ENCODE measurements at places on chromosomes 5 and 9. TPM values are rescaled to one million over a fixed set of nuclear protein-coding genes. Genes with fewer than 3 reads are reported as not detected.

DNA sequence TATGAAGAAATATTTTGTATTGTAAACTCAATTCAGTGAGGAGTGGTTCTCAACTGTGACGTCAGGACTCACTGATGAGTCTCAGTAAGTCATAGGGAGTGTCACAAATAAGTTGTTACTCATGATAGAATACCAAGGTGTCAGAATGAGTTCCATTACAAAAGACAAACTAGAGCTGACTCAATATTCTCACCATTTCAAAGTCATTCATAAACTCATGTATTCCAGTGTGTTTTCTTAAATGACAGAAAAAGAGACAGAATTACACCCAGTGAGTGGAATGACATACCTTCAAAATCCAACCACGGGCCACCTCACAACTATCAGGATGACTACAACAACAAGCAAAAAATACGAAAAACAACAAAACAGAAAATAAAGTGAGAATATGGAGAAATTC lies 321.5 kb downstream of the ENC1 start:
- DNase-seq, result no peak

GRCh38 chr9:5388026-5388819 lies 48.5 kb upstream of the RLN1 start:
- DNase-seq, result peak; percentile 9

GRCh38 chr5:136028782-136029742 lies at the start of gene TGFBI:
Gene TGFBI (plus strand): TSS chr5:136028988. CDS start chr5:136029056, 68 bp downstream.
- no peak for DNase-seq

- no peak for DNase-seq
These were observed 394.3 kb downstream of the GADD45G start for GRCh38 chr9:89999176-89999533.

- peak; percentile 44 for DNase-seq
These were observed 147.8 kb downstream of the TMEM38B start for GRCh38 chr9:105842023-105842644.

GRCh38 chr5:115381911-115382662 lies 85.6 kb upstream of the CCDC112 start:
- DNase-seq, result no peak

DNA sequence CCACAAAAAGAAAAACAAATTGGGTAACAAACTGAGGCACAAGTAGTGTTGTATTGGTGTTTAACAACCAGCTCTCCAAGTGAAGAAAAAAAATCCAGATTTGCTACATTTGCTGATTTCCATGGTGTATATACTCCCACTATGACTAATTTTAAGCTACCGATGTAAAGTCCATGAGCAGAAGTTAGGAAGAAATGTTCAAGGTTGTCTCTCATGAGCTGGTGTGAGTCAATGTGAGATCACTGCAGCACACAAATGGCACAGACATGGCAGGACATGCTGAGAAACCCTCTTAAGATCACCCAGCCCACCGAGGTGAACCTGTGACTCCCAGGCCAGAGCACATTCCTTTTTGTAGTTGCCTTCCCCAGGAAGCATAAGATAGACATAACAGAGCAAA lies 36.2 kb downstream of the SLC44A1 start:
- no peak for DNase-seq

DNA sequence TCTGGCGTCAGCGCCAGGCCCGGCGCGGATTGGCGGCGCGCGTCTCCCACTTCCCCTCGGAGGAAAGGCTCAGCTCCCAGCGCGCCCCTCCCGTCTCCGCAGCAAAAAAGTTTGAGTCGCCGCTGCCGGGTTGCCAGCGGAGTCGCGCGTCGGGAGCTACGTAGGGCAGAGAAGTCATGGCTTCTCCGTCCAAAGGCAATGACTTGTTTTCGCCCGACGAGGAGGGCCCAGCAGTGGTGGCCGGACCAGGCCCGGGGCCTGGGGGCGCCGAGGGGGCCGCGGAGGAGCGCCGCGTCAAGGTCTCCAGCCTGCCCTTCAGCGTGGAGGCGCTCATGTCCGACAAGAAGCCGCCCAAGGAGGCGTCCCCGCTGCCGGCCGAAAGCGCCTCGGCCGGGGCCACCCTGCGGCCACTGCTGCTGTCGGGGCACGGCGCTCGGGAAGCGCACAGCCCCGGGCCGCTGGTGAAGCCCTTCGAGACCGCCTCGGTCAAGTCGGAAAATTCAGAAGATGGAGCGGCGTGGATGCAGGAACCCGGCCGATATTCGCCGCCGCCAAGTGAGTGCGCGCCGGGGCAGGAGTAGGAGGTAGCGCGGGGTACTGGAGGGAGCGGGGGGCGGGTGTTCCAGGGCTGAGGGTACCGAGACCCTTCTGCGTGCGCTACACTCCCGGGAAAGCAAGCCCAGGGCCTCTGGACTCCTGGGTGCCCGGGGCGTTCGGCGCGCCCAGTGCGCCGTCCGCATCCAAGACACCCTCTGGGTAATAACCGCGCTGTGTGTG lies at the start of gene MSX2:
TSS of gene MSX2 (plus strand) at position 99 of the 777 bp plus-strand sequence. CDS start at position 177, 78 bp downstream.
- peak; percentile 55 for DNase-seq

DNA sequence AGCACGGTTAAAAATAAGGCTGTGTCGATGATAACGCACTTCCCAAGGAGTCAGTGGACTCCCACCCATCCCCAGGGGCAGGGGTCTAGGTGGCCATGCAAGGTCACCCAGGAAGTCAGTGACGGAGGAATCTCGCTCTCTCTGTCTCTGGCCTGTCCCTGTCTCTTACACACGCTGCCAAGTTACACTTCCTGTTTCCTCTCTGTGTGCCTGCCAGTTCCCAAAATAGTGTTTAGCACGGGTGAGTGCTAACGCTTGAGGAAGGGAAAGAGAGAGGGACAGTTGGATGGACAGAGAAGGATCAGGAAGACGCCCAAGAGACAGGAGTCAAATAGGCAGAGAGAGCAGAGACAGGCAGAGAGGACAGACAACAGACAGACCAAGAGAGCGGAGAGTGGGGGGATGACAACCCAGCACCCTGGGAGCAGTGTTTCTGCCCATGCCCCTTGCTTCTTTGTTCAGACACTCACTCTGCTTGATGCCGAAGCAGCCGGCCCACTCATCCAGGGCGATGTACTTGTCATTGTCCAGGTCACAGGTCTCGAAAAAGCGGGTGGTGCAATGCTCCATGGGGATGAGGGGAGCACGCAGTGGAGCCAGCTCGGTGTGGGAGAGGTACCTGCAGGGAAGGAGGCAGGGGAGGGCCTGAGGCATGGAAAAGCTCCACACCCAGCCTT lies 23.0 kb downstream of the SPARC start:
- peak; percentile 58 for DNase-seq

DNA sequence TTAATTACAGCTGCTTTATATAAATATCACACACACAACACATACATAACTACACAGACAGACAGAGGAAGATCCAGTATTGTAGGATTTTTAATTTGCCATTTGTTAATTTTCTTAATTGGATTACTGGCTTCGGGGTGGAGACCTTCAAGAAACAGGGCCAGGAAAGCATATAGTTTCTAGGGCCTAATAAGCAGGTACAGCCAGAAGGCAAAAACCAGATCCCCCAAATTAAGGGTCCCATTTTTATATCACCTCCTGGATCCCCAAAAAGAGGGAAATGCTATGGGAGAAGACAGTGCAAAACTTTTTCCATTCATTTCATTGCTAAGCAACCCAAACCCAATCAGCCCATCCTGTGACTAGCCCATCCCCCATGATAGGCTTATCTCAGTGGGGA lies 373.3 kb upstream of the FAM174A start:
- no peak for DNase-seq

- no peak for DNase-seq
These were observed 97.4 kb downstream of the HINT1 start for GRCh38 chr5:131067636-131068035.

GRCh38 chr9:74953235-74953751 lies 581 bp upstream of the C9orf40 start:
- no peak for DNase-seq

GRCh38 chr9:91130796-91131318 lies 230.9 kb downstream of the AUH start:
- DNase-seq, result no peak

DNA sequence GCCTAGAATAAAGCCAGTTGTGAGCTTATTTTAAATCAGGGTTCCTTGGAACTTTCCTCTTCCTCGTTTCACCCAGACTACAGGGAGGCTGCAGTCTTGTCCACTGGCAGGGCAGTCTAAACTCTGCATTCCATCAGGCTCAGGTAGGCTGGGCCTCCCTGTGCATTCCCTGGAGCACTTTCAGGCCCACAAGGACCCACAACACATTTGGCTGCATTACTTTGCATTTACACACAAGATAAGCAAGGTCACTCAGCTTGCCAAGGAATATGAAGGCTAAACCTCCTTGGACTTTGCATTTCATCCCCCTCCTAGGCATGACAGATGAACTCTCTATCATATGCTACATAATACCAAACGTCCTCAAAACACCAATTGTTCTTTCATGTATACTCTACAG lies 104.2 kb downstream of the MARCHF3 start:
- no peak for DNase-seq

DNA sequence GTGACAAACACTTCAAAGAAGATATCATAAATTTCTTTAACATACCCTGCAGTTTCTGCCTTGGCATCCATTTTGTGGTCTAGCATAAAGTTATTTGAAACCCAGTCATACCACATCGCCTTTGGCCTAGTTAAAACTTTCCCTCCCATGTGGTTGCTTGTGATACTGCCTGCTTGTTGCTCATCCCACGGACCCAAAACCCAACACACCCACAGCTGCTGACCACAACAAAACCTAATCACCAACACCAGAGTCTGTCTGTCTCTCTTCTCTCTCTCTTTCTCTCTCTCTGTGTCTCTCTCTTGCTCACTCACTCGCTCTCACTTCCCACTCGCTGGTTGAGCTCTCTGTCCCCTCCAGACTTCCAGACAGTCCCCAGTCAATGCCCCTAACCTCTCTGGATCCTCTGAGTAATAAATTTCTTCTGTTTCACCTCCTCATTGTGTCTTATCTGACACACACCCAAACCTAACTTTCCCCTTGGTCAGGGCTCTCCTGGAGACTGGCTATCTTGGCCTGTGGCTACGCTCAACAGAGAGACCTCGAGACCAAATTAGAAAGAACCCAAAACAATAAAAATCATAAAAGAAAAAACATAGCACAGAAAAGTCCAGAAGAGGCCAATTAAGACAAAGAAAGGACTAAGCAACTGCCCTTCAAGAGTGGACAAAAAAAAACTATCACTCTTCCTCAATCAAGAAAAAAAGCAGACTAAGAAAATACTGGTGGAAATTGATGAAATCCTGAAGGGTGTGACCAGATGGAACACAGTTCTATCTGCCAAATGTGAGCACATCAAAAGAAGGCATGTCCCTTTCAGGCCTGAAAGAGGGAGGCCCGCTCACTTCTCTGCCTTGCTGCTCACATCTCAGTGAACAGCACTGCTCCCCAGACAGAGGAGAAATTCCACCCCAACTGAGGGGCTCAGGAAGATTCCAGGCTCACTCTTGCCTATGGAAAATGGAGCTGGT lies 41.5 kb downstream of the TTLL11 start:
- no peak for DNase-seq

DNA sequence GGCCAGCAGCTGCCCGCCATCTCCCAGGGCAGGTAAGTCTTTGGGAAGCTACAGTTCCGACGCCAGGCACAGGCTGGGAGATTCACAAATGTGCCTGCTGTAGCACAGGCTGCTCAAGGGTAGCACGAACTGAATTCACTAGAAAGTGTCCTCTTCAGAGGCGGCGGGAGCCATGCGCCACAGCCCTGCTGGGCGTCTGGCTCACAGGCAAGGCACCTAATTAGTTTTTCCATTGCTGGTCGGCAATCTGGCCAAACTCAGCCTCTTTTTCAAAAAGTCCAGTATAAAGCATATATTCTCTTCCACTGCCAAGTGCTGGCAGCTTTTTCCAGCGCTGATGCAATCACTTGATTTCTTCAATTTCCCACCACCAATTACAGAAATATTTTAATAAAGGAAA lies 128.9 kb upstream of the RAPGEF1 start:
- DNase-seq, result no peak

DNA sequence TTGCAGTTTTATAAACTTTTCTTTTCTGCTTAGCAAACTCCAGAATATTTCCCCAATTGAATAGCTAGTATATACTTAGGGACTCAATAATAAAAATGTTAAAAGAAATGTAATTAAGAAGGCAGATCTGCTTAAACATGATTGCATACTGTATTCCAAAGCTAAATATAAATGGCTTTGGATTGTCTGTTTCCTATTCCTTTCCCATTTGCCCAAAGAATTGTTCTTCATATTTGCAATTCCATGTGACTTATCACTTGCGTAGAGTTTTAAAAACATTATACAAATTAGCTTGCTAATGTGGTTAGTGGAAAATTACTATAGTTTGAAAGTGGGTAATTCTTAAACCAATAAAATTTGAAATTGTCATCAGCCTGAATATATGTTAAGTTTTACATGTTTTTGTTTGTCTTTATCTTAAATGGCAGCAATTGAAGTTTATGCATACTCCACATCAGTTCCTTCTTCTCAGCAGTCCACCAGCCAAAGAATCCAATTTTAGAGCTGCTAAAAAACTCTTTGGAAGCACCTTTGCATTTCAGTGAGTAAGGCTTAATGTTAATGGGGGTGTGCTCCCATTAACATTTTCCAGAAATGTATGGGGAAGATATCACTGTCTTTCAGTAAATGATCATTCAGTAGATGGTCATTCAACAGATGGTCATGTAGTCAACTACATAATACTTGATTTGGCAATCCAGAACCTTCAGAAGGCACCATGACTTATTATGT lies 161.2 kb downstream of the PARP8 start:
- no peak for DNase-seq

- no peak for DNase-seq
These were observed 19.3 kb downstream of the OTULINL start for GRCh38 chr5:14600846-14601245.

DNA sequence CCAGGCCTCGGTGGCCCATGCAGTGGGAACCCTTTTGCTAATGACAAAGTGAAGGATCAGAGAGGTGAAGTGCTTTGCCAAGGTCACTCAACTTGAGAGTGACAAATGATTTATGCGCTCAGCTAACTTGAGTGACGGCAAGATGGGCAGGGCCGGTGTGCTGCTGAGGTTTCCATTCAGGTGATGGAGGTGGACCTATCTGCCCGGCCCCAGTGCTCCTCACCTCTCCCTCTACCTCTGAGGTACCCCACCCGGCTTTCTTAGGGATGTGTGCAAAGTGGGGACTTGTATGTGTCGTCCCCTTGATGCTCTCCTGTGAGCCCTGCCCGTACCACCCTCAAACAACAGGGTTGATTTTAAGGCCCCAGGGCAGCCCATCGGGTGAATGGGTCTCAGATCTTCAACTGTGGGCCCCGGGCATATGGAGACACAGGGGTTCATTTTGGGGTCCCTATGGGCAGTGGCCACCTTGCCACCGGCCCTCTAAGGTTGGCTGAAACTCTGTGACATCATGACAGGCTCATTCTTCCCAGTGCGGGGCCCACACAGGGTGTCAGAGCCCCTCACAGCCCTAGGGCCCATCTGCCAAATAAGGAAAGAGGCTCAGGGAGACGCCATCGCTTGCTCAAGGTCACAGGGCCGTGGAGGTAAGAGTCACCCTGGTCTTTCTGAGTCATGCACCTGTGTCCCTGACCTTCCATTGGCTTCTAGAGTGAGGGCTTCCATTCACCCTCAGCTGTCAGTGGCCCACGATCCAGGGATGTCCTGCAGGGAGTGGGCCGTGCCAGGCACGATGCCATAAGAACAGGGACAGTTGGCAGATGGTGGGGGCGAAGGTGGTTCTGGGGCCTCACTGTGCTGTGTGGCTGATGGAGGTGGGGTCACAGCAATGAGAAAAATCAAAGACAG lies 170.6 kb upstream of the MVB12B start:
- DNase-seq, result no peak

CDH9 gene
- total RNA-seq, result not detected

SPINK13 gene
- not detected for total RNA-seq

NEUROG1 gene
- not detected for total RNA-seq

TAF11L10 gene
- total RNA-seq, result not detected

TAF11L9 gene
- not detected for total RNA-seq

PAPPA gene
- under 0.01 TPM for total RNA-seq
